ENCODE measurements at places on chromosomes 4 and X. TPM values are rescaled to one million over a fixed set of nuclear protein-coding genes. Genes with fewer than 3 reads are reported as not detected.

Gene TEX13D
- total RNA-seq: not detected

Gene ZNF630
- 1.3 TPM for total RNA-seq

Gene ADGRG4
- not detected for total RNA-seq

Gene TENM3
- 30.1 TPM for total RNA-seq

Gene STAP1
- not detected for total RNA-seq

Gene KDR
- not detected for total RNA-seq

Data from foreskin keratinocyte (primary cell).